Colonic mucosa (tissue), 4 donors: ENCODE measurements at places on chromosomes 3 and 15. TPM values are rescaled to one million over a fixed set of nuclear protein-coding genes. Genes with fewer than 3 reads are reported as not detected.
A peak's percentile ranks its signal among the peaks of the same experiment; 100 is the strongest.

SLC24A5 gene
- not detected for total RNA-seq

MYZAP gene
- 12.2 TPM for total RNA-seq

C3orf80 gene
- 1.9 TPM for total RNA-seq

SNX22 gene
- 0.15 TPM for total RNA-seq

CNTN6 gene
- not detected for total RNA-seq

- no peaks in the 10 kb centered on the region for H3K36me3 ChIP-seq
- DNase-seq, result no peak
- no peak overlapping the region for H3K27ac ChIP-seq
- no peaks in the 10 kb centered on the region for H3K27me3 ChIP-seq
- no peaks in the 10 kb centered on the region for H3K4me1 ChIP-seq
- H3K4me3 ChIP-seq, result no peak overlapping the region
Measured at GRCh38 chr3:37779289-37780152, 82.2 kb upstream of the CTDSPL start.

GRCh38 chr3:57158325-57158724 is 6.8 kb downstream of the IL17RD start:
- no peaks in the 10 kb centered on the region for H3K36me3 ChIP-seq
- no peak overlapping the region for H3K4me3 ChIP-seq
- H3K27me3 ChIP-seq, result no peaks in the 10 kb centered on the region
- peaks cover 10% of the 10 kb centered on the region for H3K4me1 ChIP-seq
- DNase-seq, result no peak
- no peak overlapping the region for H3K27ac ChIP-seq

- H3K4me1 ChIP-seq, result no peaks in the 10 kb centered on the region
- H3K27me3 ChIP-seq, result no peaks in the 10 kb centered on the region
- DNase-seq, result no peak
- H3K27ac ChIP-seq, result no peak overlapping the region
- H3K36me3 ChIP-seq, result no peaks in the 10 kb centered on the region
- H3K4me3 ChIP-seq, result no peak overlapping the region
Measured at GRCh38 chr3:170572665-170573253, 13.1 kb downstream of the SLC7A14 start.

- no peak overlapping the region for H3K27ac ChIP-seq
- H3K36me3 ChIP-seq, result no peaks in the 10 kb centered on the region
- no peaks in the 10 kb centered on the region for H3K4me1 ChIP-seq
- no peak for DNase-seq
- no peak overlapping the region for H3K4me3 ChIP-seq
Measured at GRCh38 chr3:164365242-164365641, 713.1 kb downstream of the SI start.

DNA sequence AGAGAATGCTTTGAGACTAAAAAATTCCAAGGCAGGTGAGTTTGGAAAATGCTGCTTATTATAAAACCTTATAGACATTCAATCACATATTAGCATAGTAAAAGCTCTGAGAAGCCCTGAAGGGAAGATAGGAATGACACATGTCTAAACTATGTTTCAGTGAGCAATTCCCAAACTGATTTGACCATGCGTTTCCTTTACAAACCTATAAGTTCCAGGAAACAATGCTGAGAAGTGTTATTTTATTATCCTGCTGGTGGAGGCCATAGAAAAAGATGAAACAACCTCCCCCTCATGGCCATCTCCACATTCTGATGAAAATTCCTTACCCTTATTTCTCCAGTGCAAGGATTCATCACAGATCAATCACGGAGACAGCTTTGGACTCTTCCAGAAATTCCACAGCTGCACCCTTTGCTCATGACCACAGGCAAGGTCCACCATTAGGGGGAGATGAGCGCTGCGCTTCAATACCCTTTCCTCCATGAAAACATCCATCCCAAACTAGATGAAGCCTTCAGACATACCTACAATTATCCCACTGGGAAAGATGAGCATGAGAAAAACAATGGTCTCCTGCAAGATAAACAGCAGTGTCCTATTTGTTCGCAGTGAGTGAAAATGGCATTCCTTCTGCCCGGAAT is 372.1 kb downstream of the MAGI1 start:
- H3K4me3 ChIP-seq, result no peak overlapping the region
- H3K27me3 ChIP-seq, result no peaks in the 10 kb centered on the region
- DNase-seq, result no peak
- no peaks in the 10 kb centered on the region for H3K4me1 ChIP-seq
- H3K36me3 ChIP-seq, result no peaks in the 10 kb centered on the region
- no peak overlapping the region for H3K27ac ChIP-seq

DNA sequence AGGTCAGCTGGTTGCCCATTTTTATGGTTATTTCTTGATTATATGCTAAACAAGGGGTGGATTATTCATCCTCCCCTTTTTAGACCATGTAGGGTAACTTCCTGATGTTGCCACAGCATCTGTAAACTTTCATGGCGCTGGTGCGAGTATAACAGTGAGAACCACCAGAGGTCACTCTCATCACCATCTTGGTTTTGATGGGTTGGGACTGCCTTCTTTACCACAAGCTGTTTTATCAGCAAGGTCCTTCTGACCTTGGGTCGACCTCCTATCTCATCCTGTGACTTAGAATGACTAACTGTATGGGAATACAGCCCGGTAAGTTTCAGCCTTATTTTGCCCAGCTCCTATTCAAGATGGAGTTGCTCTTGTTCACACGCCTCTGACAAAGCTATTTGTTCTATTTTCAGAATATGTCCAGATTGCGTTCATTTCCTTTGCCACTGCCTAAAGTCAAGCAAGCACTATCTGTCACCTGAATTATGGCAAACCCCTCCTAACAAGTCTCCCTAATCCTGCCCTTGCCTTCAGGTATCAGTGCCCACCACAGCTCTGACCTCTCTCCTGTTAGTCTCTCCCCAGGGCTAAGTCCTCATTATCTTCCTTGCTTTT is 308.5 kb downstream of the ROBO2 start:
- H3K27ac ChIP-seq, result no peak overlapping the region
- no peaks in the 10 kb centered on the region for H3K27me3 ChIP-seq
- H3K4me1 ChIP-seq, result no peaks in the 10 kb centered on the region
- no peaks in the 10 kb centered on the region for H3K36me3 ChIP-seq

- peaks cover 56% of the 10 kb centered on the region for H3K36me3 ChIP-seq
- no peak overlapping the region for H3K27ac ChIP-seq
- DNase-seq, result no peak
- no peaks in the 10 kb centered on the region for H3K4me1 ChIP-seq
- no peaks in the 10 kb centered on the region for H3K27me3 ChIP-seq
- no peak overlapping the region for H3K4me3 ChIP-seq
Measured at GRCh38 chr15:64131547-64131946, 20.0 kb upstream of the SNX22 start.

DNA sequence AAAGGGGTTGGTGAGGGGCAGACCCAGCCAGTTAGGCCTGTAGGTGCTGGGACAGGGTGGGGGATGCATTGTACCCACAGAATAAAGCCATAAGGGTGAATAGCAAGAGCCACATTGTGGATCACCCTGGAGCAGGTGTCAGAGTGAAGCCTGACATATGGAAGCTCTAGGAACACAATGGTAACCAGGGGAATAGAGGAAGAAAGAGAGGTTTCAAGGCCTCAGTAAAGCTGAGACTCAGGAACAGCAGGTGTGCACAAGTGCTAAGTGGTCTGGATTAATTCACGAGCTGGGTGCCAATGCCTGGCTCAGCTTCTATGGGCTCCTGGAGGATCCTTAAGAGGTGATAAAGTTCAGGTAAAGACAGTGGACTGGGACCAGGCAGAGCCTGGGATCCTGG is 323.7 kb upstream of the CTNNB1 start:
- no peaks in the 10 kb centered on the region for H3K27me3 ChIP-seq
- no peaks in the 10 kb centered on the region for H3K4me1 ChIP-seq
- no peak overlapping the region for H3K27ac ChIP-seq
- DNase-seq, result no peak
- no peaks in the 10 kb centered on the region for H3K36me3 ChIP-seq
- no peak overlapping the region for H3K4me3 ChIP-seq

- no peak overlapping the region for H3K4me3 ChIP-seq
- H3K4me1 ChIP-seq, result no peaks in the 10 kb centered on the region
- no peaks in the 10 kb centered on the region for H3K36me3 ChIP-seq
- H3K27me3 ChIP-seq, result no peaks in the 10 kb centered on the region
- H3K27ac ChIP-seq, result no peak overlapping the region
- DNase-seq, result no peak
Measured at GRCh38 chr3:23550402-23550801, 255.4 kb upstream of the UBE2E1 start.

GRCh38 chr3:176147251-176147650 is 1050.0 kb downstream of the TBL1XR1 start:
- H3K27me3 ChIP-seq, result no peaks in the 10 kb centered on the region
- no peak for DNase-seq
- H3K36me3 ChIP-seq, result no peaks in the 10 kb centered on the region
- no peak overlapping the region for H3K4me3 ChIP-seq
- H3K4me1 ChIP-seq, result no peaks in the 10 kb centered on the region
- H3K27ac ChIP-seq, result no peak overlapping the region

DNA sequence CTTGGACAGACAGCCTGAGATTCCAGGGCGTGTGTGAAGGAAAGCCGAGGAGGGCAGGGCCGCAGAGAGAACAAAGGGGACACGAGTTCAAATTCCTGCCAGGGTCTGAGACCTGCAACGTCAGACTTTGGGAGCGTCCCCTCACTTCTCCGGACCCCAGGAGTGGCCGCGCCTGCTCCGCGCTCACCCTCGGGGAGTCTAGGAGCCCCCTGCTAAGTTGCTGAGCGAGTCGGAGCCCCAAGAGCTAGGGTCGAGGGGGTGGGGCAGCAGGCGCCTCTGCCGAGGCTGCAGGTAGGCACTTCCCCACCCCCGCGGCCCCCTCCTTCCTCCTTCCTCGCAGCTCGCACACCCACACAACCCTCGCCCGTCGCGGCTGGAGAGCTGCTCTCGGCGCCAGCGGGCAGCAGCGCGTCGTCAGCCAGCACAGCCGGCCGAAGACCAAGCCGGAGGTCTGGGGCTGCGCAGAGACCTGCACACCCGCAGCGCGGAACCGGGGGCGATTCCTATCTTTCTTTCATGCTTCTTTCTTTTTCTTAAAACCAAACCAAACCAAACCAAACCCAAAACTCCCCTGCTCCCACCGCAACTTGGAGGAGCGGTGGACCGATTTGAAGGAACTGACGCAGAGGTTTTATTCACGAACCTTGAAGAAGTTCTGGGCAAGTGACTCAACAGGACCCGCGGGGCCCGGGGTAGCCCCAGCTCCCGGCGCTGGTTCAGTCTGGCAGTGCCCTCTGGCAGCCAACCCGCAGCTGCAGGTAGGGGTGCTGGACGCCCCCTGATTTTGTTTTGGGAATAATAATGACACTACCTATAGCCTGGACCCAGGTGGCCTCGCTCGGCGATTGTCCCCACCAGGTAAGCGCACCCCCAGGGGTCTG is at the start of gene ANKRD34C:
Gene ANKRD34C (plus strand): TSS at position 352 of the 881 bp plus-strand sequence. CDS start 10,563 bp downstream, outside the sequence.
- no peak within 1 kb of the TSS for H3K4me3 ChIP-seq
- H3K27me3 ChIP-seq, result peaks cover 15% of the 10 kb centered on the region
- DNase-seq, result no peak
- no peaks in the 10 kb centered on the region for H3K4me1 ChIP-seq
- no peaks in the 10 kb centered on the region for H3K36me3 ChIP-seq

GRCh38 chr15:74956648-74957475 is at the start of gene RPP25:
TSS of gene RPP25 (minus strand) at chr15:74956772. CDS start at chr15:74956583, 189 bp downstream.
- peak; percentile 89 for DNase-seq
- peak within 1 kb of the TSS; percentile 92 for H3K27ac ChIP-seq
- H3K4me1 ChIP-seq, result peaks cover 18% of the 10 kb centered on the region
- H3K27me3 ChIP-seq, result peaks cover 5% of the 10 kb centered on the region
- no peaks in the 10 kb centered on the region for H3K36me3 ChIP-seq

DNA sequence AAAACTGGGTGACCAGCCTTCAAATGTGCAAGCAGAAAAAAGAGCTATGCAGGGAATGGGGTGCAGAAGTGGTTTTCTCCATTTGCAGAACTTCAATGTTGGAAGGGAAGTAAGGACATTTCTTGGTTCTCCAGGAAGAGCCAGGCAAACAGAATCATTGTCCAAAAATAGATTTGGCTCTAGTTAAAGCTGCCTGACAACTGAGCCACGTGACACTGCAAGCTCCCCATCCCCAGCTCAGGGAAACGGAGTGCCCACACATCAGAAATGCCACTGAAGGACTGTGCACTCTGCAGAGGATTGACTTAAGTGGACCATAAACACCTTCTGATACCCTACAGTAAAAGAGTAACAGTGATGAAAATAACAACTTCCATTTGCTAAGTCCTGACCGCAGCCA is 195.6 kb upstream of the NSMCE3 start:
- H3K27me3 ChIP-seq, result no peaks in the 10 kb centered on the region
- no peak overlapping the region for H3K27ac ChIP-seq
- H3K4me3 ChIP-seq, result no peak overlapping the region
- no peaks in the 10 kb centered on the region for H3K4me1 ChIP-seq
- H3K36me3 ChIP-seq, result no peaks in the 10 kb centered on the region

DNA sequence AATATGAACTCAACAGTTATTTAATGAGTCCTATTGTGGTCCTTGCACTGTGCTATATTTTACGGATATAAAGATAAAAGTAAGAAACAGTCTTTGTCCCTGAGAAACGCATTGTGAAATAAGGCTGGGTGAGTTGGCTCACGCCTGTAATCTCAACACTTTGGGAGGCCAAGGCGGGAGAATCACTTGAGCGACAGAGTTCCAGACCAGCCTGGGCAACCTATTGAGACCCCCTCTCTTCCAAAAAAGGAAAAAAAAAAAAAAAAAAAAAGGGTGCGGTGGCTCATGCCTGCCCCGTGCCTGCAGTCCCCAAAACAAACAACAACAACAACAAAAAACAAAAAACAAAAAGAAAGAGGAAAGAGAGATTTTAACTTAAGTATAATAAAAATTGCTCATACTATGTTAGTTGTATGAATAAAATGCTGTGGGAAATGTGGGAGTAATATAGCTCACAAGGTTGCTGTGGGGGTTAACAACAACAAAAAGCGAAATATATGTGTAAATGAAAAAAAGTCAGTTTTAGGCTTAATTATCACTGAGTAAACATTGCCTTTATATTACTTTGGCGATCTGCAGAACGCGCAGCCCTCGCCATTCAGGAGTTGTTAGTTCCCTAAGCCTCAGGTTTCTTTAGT is 461 bp upstream of the FNDC3B start:
- H3K4me3 ChIP-seq, result peak overlapping the region; percentile 87
- peaks cover 7% of the 10 kb centered on the region for H3K4me1 ChIP-seq
- no peaks in the 10 kb centered on the region for H3K36me3 ChIP-seq
- H3K27ac ChIP-seq, result peak overlapping the region; percentile 99
- H3K27me3 ChIP-seq, result no peaks in the 10 kb centered on the region

DNA sequence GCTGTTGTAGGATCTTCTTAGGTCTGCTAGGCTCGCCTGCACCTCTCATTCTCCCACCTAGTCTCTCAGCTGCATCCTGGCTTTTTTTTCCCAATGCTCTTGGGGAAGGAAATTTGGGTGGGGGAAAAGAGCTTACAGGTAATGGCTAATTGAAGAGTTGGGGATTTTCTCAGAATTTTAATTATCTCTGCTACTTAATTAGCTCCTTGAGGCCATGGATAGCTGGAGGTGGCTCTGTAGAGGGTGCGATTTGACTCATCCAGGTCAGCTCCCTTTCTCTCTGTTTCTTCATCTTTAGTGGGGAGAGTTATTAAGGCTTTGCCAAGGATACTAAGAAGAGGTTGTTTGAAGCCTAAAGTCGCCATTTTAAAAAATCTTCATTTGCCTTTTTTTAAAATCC is 22.6 kb downstream of the SNAPC5 start:
- H3K27ac ChIP-seq, result no peak overlapping the region
- no peaks in the 10 kb centered on the region for H3K27me3 ChIP-seq
- H3K4me3 ChIP-seq, result no peak overlapping the region

GRCh38 chr3:157445857-157446256 is 9.2 kb downstream of the PTX3 start:
- no peaks in the 10 kb centered on the region for H3K27me3 ChIP-seq
- no peaks in the 10 kb centered on the region for H3K4me1 ChIP-seq
- no peak for DNase-seq
- no peak overlapping the region for H3K27ac ChIP-seq

GRCh38 chr15:63244976-63245645 is 32.3 kb upstream of the APH1B start:
- no peak for DNase-seq
- H3K36me3 ChIP-seq, result no peaks in the 10 kb centered on the region
- peak overlapping the region; percentile 3 for H3K27ac ChIP-seq
- H3K27me3 ChIP-seq, result no peaks in the 10 kb centered on the region
- no peak overlapping the region for H3K4me3 ChIP-seq
